NCI-H1048 (cell line): ENCODE measurements at places on chromosomes 12 and 14.

- DNase-seq, result no peak
Measured at GRCh38 chr12:114952573-114953271, 268.7 kb upstream of the TBX3 start.

DNA sequence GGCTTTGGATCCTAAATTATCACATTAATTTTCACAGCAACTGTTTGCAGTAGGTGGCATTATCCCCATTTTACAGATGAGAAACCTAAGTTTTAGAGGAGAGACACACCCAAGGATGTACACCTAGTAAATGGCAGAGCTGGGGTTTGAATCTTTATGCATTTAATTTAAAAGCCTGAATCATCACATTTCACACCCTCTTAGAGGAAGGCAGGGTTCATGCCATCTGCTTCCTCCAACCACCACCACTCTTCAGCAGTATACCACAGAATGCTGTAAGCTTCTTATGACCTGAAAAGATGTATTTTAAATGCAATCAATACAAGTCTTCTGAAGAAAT is 90.3 kb downstream of the CRADD start:
- DNase-seq, result no peak

DNA sequence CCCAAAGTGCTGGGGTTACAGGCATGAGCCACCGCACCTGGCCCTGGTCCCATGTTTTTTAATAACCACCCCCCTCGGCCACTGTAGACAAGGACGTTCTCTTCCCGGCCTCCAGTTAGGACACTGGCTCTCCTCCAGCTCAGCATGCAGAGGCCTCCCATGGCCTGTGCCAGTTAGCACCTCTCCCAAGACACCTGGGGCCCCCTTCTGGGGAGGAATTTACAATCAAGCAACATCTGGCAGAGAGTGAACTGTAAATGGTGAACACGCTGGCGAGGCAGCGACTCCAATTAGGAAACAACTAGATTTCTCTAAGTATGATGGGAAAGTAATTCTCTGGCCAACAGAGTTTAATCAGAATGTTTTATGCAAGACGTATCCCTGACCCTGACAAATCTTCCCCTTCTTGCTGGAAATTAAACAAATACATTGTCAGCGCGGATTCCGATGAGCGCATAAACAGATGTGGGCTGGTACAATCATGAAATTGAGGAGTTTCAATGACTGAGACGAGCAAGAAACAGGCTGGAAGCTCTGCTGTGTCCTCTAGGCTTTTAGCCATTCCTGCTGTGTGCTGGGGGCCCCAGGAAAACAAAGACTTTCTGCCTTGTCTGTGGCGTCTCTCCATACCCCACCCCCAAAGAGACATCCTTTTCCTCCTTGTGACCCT is 61.7 kb upstream of the DLK1 start:
- DNase-seq, result no peak

DNA sequence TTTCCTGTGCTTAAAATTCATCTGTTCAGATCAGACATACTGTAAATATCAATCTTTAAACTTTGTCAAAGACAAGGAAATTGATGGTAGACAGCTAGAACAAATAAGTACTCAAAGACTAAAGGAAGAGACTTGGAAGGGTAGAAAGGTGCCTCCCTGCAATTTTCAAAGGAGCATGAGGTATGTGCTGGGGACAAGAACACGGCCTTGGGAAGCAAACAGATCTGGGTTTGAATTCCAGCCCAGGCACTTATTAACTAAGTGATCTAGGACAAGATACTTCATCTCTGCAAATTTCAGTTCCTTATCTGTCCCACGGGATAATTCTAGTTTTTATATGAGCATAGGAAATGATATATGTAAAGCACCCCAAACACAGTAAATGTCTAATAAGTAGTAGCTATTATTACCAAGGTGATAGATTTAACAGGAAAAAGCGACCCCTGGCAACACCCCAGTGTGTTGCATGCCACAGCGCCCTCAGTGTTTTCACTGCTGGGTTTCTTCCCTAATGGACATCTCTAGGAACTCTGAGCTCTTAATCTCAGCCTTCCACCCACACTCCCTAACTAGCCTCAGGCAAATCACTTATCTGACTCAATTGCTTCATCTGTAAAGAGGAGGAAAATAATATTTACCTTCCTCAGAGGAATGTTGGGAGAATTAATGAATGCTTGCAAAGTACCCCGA is 44.7 kb upstream of the BMP4 start:
- no peak for DNase-seq

- DNase-seq, result no peak
Measured at GRCh38 chr12:31868965-31869364, 90.2 kb upstream of the RESF1 start.

GRCh38 chr14:102551995-102552705 is 40.3 kb upstream of the RCOR1 start:
- no peak for DNase-seq

DNA sequence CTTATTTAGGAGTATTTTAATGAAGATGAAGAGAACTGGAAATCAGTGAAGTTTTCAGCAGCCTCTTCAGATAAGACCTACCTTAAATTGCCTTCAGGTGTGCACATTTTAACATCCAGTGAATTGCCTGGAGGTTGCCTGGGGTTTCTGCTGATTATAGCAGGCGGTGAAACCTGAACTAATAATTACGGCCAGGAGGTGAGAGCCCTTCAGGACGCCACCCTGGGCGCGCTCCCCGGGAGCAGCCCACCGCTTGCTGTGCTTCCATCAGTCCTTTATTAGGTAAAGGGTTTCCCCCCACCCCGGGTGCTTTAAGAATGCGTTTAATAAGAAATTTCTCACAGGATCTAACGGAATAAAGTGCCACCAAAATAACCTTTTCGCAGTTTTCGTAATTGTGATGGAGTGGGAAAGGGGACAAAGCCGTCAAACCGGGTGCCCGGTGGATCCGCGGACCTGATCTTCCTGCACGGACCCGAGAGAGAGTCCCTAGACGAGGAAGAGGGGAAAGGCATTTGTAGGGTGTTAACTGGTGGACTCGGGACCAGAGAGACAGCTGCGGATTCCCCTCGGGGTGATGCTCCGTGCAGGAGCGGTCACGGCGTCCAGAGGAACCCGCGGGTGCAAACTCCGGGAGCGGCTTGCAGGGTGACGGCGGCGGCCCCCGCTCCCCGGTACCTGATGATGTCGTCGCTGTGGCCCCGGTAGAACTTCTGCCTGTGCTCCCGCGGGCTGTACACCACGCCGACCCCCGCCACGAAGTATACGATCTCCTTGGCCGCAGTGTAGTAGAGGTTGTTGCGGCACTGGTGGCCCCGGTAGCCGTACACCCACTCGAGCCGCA is 902 bp downstream of the EML5 start:
- DNase-seq, result no peak

DNA sequence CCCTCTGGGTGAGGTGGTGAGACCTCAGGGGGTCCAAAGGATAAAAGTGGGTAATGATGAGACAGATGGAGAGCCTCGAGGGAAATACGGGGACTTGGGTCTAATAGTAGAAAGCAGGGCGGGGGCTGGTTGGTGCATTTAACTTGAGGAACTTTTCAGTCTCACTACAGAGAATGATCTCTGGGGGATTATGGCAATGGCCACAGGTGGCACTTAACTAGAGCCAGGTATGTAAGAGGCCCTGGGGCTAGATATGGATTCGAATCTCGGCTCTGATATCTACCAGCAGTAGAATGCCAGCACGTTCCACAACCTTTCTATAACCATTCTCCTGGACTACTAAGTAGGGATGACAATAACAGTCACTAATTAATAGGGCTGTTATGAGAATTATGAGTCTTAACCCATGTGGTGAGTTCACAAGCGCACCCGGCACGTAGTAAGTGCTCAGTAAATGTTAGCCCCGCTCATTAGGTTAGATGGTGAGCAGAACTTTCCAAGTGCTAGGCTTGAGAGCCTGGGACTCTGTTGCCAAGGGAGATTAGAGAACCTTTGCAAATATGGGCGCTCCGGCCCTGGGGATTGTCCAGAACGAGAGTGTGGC is 888 bp upstream of the PLXNC1 start:
- no peak for DNase-seq

GRCh38 chr14:96592591-96593386 is 90.6 kb downstream of the PAPOLA start:
- DNase-seq, result no peak

DNA sequence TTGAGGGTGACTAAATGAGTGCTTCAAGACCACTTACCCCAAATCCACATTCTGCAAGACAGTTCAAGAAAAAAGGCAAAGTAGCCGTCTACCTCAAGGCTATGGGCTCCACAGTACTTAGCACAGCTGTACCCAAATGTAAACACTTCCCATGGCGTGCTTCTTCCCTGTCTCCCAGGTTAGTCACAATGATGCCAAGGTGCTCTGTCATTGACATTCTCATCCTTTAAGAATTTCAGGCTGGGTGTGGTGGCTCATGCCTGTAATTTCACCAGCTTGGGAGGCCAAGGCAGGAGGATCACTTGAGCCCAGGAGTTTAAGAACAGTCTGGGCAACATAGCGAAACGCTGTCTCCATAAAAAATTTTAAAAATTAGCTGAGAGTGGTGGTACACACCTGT is 51.2 kb upstream of the CERS5 start:
- no peak for DNase-seq

- DNase-seq, result no peak
Measured at GRCh38 chr12:24750263-24750662, 198.6 kb downstream of the BCAT1 start.

- DNase-seq, result peak; percentile 9
Measured at GRCh38 chr12:48183091-48183875, at the start of gene CCDC184. Gene CCDC184, plus strand, starts transcription at chr12:48183644. Its CDS starts 479 bp downstream, at chr12:48184123.
